ENCODE measurements at places on chromosomes 2 and 18. TPM values are rescaled to one million over a fixed set of nuclear protein-coding genes. Genes with fewer than 3 reads are reported as not detected.

DNA sequence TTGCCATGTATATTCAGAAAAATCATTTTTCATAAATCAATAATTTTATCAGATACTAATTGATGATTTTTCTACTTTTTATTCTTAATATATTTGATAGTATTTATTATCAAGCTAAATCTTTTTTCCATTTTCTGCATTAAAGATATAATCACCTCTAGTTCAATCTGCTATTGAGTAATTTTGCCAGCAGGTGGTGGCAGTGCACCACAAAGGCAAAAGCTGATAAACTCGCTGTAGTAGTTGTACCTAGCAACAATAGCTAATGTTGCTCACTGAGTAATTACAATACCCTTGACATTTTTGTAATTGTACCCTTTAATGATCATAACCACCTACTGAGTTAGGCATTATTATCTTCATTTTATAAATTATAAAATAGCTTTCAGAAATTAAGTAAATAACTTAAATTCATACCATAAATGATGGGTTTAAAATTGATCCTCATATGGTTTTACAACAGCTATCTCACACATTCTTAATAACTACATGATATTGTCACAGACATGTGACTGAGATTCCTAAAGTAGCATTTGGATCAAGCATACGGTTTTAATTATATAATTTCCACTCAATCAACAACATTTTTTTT, 52.0 kb upstream of the CALCRL start:
- no peak overlapping the region for H3K4me3 ChIP-seq
- H3K27me3 ChIP-seq, result peaks cover 9% of the 10 kb centered on the region
- peak; percentile 39 for DNase-seq
- no peak overlapping the region for H3K27ac ChIP-seq
- H3K4me1 ChIP-seq, result no peaks in the 10 kb centered on the region

POTEI gene
- not detected for total RNA-seq

DNA sequence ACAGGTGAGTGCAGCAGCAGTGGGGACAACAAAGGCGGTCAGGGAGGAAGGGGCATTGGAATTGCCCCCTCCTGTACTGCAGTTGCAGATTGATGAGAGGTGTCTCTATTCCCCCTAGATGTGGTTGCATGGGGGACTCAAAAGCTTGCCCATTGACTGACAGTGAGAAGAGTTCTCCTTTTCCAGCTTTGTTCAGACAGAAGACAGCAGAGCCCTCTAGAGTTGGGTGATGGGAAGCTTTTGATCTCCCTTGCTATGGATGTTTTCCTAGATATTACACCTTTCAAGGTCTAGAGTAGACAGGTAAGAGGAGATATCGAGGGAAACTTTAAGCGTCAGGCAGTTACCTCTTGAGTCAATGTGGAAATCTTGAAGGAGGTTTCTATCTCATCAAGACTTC, 2.9 kb downstream of the PROKR1 start:
- no peak overlapping the region for H3K27ac ChIP-seq
- DNase-seq, result no peak
- H3K36me3 ChIP-seq, result peaks cover 5% of the 10 kb centered on the region

SAG gene
- not detected for total RNA-seq

GRCh38 chr18:59908799-59909198, 9.0 kb downstream of the PMAIP1 start:
- H3K4me1 ChIP-seq, result peaks cover 35% of the 10 kb centered on the region
- H3K27me3 ChIP-seq, result no peaks in the 10 kb centered on the region

- DNase-seq, result no peak
- no peak overlapping the region for H3K27ac ChIP-seq
- H3K4me1 ChIP-seq, result peaks cover 2% of the 10 kb centered on the region
- H3K4me3 ChIP-seq, result no peak overlapping the region
These were observed 221.6 kb upstream of the SP5 start for GRCh38 chr2:170493426-170494097.

ZNF236 gene
- total RNA-seq, result 23.7 TPM

Measured in activated naive CD8-positive, alpha-beta T cell treated with anti-CD3 and anti-CD28 coated beads, Interleukin-2, amount 10 ng/mL, durations not matched to agents 7 days and 5 days (primary cell).